ENCODE measurements at places on chromosomes 1 and 21.

GRCh38 chr1:57262472-57262871 lies 161.4 kb downstream of the DAB1 start:
- DNase-seq, result no peak

GRCh38 chr1:18100491-18101063 lies 7.0 kb upstream of the IGSF21 start:
- no peak for DNase-seq

GRCh38 chr21:28263974-28264373 lies 728.7 kb downstream of the LTN1 start:
- DNase-seq, result no peak

DNA sequence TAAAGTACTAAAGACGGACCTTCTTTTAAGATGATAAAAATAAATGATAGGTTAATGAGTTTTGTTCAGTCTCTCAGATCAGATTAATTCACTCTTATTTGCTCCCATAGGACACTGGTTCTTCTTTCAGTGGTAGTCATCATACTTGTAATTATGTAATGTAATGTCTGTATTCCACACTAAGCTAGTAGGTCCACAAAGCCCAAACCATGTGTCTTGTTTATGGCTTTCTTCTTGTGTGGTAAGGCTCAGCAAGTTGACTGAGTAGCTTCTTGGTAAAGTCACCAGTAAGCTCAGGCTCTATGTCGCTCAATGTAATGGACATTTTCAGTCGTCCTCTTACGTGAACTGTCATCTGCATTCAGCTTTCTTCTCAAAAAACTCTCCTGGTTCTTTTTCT lies 2.5 kb downstream of the LYPLAL1 start:
- DNase-seq, result no peak

DNA sequence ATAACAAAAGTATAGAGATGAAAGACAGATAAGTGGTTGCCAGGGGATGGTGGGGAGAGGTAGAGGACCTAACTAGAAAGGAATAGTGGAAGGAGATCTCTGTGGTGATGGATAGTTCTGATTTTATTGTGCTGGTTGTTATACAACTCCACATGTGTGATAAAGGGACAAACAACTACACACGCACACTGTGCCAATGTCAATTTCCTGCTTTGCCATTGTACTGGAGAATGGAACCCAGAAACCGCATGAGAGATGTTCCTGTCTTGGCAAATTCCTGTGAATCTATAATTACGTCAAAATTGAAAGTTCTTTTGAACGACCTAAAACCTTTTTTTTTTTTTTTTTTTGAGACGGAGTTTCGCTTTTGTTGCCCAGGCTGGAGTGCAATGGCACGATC lies 11.0 kb downstream of the TNFRSF9 start:
- DNase-seq, result no peak

DNA sequence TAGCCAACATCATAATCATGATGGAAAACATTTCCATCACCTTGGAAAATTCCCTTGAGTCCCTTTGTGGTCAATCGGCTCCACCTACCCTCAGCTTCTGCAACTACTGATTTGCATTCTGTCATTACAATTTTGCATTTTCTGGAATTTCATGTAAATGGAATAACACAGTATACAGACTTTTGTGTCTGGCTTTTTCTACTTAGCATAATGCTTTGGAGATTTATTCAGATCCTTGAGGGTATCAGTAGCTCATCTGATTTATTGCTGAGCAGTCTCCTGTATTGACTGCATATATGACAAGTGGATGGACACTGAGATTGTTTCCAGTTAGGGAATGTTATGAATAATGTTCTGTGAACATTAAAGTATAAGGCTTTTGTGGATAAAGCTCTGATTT lies 358.3 kb downstream of the USP25 start:
- no peak for DNase-seq

GRCh38 chr1:212219679-212220463 lies 65.3 kb upstream of the PPP2R5A start:
- no peak for DNase-seq

DNA sequence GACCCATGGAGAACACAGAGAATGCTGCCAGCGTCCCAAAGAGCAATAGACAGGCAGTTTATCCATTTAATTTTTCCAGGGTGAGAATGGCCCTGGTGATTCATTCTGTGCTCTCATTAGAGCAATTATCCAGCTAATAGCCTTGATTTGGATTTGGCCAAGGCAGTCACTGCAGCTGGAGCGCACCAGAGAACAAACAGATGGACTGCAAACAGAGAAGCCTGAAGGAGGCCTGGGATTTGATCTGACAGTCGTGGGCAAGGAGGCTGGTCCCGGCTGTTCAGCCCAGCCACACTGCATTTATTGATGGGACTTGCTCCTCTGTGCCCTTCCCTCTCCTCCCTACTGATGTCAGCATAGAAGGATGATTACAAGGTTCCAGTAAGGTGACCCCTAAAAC lies 353.9 kb upstream of the C1orf174 start:
- DNase-seq, result no peak

- no peak for DNase-seq
Observed at GRCh38 chr1:183905508-183906113, 100.7 kb downstream of the RGL1 start.

GRCh38 chr1:157269656-157270375 lies 131.6 kb upstream of the ETV3 start:
- no peak for DNase-seq

DNA sequence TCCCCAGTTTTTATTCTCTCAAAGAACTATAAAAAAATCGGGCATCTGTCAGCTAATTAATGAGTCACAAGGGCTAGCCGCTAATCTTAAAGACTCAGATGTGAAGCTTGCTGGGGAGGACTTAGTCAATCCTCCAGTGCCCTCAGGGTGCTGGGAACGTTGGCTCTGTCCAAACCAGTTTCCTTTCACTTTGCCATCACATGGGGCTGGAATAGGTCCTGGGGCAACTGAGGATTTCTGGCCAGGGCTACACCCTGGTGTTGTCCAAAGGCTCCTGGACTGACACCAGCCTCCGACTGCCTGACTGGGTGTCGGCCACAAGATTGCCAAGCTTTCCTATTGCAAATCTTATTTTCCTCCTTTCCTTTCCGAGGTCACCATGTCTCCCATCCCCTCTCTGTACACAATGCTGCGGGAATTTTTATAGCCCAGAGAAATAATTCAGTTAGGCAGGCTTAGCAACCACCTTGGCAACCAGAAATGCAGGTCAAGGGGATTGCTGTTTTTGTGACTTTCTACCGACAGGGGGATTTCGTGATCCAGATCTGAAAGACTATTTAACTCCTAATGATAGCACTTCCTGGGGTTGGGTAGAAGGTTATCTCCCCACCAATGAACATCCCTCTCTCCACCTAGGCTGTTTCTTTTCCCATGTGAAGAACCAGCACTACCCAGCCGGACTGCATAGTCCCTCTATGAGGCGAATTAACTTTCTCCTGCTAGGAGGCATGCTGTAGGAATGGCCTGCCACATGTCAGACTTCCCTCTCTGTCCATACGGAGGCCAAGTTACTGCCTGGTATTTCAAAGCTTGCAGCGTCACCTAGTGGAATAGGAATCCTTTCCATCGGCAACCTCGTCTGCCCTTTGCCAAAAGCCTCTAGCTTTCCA lies 29.9 kb upstream of the CTBS start:
- DNase-seq, result no peak

DNA sequence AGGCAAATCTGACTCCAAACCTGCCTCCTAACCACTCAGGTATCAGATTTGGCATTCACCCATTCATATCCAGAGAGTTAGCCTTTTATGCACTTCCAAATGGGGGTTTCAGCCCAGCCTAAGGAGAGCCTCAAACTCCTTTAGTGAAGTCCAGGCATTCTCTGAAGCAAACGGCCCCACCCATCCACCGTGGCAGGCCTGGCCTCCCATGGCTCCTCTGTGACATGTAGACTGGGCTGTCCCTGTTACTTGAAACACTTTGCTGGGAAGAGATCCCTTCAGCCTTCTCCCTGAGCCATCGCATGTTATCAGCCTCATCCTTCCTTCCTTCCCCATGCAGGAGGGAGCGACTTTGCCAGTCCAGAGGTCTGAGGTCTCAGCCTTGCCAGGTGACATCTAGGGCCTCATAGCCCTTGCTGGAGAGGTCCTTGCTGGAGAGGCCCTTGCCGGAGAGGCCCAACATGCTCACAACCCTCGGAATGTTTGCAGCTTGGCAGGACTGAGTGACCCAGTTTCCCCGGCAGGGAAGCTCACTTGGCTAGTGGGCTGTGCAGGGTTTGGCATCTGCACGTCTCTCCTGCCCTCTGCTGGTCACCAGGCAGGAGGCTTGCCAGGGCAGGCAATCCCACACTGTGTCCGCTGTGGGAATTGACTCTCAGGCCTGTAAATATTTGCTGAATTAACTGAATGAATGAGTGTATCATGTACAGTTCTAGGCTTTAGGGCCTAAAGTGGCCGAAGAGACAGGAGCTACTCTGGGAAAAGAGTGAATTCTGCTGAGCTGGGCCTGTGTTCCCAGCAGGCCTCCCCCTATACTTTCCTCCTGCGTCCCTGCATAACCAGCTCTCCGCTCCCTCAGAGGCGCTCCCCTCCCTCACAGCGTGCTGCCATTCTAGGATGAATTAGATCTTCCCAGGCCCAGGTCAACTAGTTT lies 26.7 kb upstream of the RBM15 start:
- peak; percentile 71 for DNase-seq

All from naive thymus-derived CD4-positive, alpha-beta T cell (primary cell).